Bronchial epithelial cell (primary cell): ENCODE measurements at places on chromosomes 3 and 15. TPM values are rescaled to one million over a fixed set of nuclear protein-coding genes. Genes with fewer than 3 reads are reported as not detected.

SNX22 gene
- under 0.01 and 0.13 TPM in 2 replicates for total RNA-seq

SLC22A14 gene
- total RNA-seq = 0.26 and 0.64 TPM in 2 replicates

CRYBG3 gene
- total RNA-seq = 13.4 and 17.7 TPM in 2 replicates

KLHL6 gene
- total RNA-seq = under 0.01 TPM in 2 replicates

CA12 gene
- 44.0 TPM in 2 replicates for total RNA-seq

CEP152 gene
- total RNA-seq = 4.5 and 10.1 TPM in 2 replicates

KIF23 gene
- 3.7 and 7.3 TPM in 2 replicates for total RNA-seq

DZIP1L gene
- total RNA-seq = 0.77 and 2.1 TPM in 2 replicates

SLITRK3 gene
- under 0.01 TPM in 1 of 2 replicates, not detected in the other for total RNA-seq

CSPG5 gene
- total RNA-seq = 0.26 and 0.90 TPM in 2 replicates

SPESP1 gene
- total RNA-seq = 3.8 and 4.2 TPM in 2 replicates

BTD gene
- total RNA-seq = 9.3 and 9.7 TPM in 2 replicates

COLQ gene
- under 0.01 and 0.38 TPM in 2 replicates for total RNA-seq

OSTN gene
- total RNA-seq = not detected in 2 replicates
